ENCODE measurements at places on chromosomes 1 and 21.

DNA sequence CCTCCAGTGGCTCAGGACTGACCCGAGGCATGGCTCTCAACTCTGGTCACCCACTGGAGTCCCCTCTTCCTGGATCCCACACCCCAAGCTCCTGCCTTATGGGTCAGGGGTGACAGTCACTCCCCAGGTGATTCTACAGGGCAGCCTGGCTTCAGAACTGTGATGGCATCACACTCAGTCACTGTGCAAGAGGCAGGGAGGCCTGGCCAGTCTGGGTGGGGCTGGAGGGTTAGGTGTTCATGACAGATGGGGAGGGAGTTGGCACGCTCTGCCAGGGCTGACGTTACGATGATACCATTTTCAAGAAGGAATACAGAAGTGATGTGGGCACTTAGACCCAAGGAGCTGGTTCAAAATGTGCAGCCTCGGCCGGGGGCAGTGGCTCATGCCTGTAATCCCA is 25.2 kb upstream of the ABCG1 start:
- no peak for DNase-seq

- DNase-seq, result no peak
These were observed 142.8 kb upstream of the COA6 start for GRCh38 chr1:234230414-234230862.

DNA sequence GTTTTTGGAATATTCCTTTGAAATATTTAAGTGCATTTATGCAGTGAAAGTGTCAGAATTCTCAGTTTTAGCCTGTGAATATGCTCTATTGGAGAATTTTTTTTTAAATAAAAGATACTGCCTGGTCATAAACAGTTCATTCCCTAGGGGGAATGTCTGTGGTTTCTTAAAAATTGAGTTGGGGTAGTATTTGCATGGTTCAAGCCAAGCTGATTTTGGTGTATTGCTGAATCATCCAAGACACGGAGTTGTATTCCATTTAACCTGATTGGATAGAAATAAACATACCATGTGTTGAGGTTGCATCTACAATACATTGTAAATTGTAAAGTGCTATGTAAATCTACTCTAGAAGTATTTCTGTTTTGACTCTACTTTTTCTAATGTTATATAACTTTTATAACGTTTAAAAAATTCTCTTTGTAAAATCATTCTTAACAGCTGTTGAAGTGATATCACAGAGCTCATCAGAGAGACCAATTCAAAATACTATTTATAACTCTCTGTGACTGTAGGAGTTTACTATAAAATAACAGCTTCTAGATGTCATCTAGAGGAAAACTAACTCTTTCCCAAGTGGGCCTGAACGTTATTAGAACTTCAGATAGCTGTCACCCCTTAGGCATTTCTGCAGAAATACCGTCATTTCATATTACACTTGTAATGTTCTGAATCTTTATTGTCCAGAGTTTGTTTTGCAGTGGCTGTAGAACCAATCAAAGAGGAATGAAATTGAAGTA is 199.1 kb downstream of the USP25 start:
- DNase-seq, result no peak

DNA sequence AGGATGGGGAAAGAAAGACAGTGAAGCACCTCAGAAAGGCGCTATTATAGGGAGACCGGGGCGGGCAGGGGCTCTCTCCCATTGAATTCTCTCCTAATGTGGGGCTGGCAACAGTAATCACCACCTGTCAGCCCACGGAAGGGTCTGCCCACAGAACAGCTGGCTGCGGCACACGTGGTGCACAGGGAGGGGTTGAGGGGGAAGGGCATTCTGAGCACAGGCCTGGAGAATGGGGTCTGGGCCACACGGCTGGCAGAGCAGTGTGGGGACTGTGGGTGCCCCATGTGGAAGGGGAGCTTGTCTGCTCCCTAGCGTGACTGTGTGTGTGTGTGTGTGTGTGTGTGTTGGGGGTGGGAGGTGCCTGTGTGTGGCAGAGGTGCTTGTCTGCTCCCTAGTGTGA is 4.1 kb downstream of the OLFML3 start:
- no peak for DNase-seq

- DNase-seq, result no peak
These were observed 605.3 kb downstream of the KCNT2 start for GRCh38 chr1:196002906-196003305.

- no peak for DNase-seq
These were observed 25.8 kb upstream of the THEM4 start for GRCh38 chr1:151935154-151935553.

All from activated naive CD4-positive, alpha-beta T cell (primary cell).